Activated CD8-positive, alpha-beta memory T cell treated with anti-CD3 and anti-CD28 coated beads, Interleukin-2, amount 10 ng/mL, durations not matched to agents 7 days and 5 days (primary cell): ENCODE measurements at places on chromosomes 7 and 10.

DNA sequence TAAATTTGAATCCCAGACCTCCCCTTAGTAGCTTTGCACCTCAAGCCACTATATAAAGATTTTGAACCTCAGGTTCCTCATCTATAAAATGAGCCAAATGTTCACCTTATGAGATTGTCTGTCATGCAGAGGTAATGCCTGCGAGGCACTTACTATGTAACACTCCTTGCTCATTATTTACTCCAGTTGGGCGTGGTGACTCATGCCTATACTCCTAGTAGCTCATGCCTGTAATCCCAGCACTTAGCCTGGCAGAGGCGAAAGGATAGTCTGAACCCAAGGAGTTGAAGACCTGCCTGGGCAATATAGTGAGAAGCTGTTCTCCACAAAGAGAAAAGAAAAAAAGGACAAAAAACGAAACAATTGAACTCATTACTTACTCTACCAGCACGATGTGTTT is 82.2 kb downstream of the MDFIC start:
- no peaks in the 10 kb centered on the region for H3K27me3 ChIP-seq
- H3K36me3 ChIP-seq: peaks cover 48% of the 10 kb centered on the region
- no peak for DNase-seq
- no peak overlapping the region for H3K27ac ChIP-seq
- H3K4me1 ChIP-seq: peaks cover 50% of the 10 kb centered on the region

- no peak overlapping the region for H3K27ac ChIP-seq
- DNase-seq: no peak
- H3K27me3 ChIP-seq: no peaks in the 10 kb centered on the region
- no peak overlapping the region for H3K4me3 ChIP-seq
These were observed 152.5 kb upstream of the ZMIZ1 start for GRCh38 chr10:78916227-78916626.

GRCh38 chr10:36390221-36390620 is 735.2 kb upstream of the ANKRD30A start:
- no peak overlapping the region for H3K27ac ChIP-seq
- no peaks in the 10 kb centered on the region for H3K36me3 ChIP-seq
- no peaks in the 10 kb centered on the region for H3K4me1 ChIP-seq
- no peak for DNase-seq
- no peak overlapping the region for H3K4me3 ChIP-seq

DNA sequence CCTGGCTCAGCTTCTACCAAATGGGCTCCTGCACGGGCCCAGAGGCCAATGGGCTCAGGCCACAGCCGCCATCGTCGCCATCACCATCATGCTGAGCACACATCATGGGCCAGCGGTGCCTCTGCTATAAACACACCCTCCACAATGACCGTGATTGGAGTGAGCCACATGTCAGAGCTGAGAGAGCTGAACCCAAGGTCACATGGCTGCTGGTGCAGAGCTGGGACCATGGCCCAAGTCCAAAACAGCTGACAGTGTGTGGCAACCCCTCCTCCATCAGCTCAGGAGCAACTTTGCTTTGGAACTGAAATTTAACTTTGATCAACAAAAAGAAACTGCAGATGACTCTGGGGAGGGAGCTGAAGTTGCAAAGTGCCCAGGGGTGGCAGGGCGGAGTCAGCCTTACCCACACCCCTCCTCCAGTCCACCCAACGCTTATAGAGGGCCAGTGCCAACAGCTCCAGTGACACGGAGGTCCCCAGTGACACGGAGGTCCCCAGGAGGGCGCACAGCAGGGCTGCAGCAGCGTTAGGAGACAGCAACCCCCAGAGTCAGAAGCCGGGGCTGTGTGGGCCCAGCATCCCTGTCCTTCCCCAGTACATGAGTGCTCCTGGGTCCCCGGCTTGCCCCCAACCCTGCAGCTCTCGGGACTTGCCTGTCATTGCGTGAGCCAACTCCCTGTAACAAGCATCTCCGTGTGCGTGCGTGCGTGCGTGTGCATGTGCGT is 249.6 kb downstream of the ELFN1 start:
- peaks cover 19% of the 10 kb centered on the region for H3K27me3 ChIP-seq
- H3K4me1 ChIP-seq: peaks cover 48% of the 10 kb centered on the region

GRCh38 chr10:30454744-30455510 is 20.9 kb downstream of the MAP3K8 start:
- H3K27me3 ChIP-seq: no peaks in the 10 kb centered on the region
- peak overlapping the region; percentile 61 for H3K4me3 ChIP-seq
- H3K36me3 ChIP-seq: peaks cover 69% of the 10 kb centered on the region
- peak overlapping the region; percentile 90 for H3K27ac ChIP-seq
- DNase-seq: no peak

- no peak overlapping the region for H3K4me3 ChIP-seq
- H3K4me1 ChIP-seq: no peaks in the 10 kb centered on the region
- no peaks in the 10 kb centered on the region for H3K27me3 ChIP-seq
- peak; percentile 70 for DNase-seq
These were observed 116.0 kb downstream of the NPTX2 start for GRCh38 chr7:98733036-98733435.

DNA sequence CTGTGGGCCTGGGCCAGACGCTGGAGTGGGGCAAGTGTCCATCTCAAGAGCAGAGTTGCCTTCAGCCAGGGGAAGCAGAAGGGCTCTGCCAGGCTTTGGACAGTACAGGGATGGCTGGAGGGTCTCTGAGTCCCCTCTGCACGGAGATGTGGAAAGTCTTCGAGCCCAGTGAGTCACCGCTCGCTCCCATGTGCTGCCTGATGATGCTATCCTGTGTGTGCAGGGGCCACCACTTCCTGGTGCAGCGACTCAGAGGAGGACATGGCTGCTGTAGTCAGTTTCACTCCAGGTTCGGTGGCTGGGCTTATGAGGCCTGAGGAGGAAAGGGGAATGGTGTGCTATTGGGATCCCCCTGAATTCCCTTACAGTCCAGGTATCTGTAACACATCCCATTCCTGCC is 6.0 kb downstream of the ADCYAP1R1 start:
- no peaks in the 10 kb centered on the region for H3K36me3 ChIP-seq
- DNase-seq: no peak
- no peak overlapping the region for H3K27ac ChIP-seq
- no peak overlapping the region for H3K4me3 ChIP-seq
- peaks cover 19% of the 10 kb centered on the region for H3K27me3 ChIP-seq

- DNase-seq: no peak
- no peaks in the 10 kb centered on the region for H3K36me3 ChIP-seq
- H3K4me3 ChIP-seq: no peak overlapping the region
- no peaks in the 10 kb centered on the region for H3K4me1 ChIP-seq
These were observed 356.0 kb upstream of the MYO3A start for GRCh38 chr10:25578061-25578460.

DNA sequence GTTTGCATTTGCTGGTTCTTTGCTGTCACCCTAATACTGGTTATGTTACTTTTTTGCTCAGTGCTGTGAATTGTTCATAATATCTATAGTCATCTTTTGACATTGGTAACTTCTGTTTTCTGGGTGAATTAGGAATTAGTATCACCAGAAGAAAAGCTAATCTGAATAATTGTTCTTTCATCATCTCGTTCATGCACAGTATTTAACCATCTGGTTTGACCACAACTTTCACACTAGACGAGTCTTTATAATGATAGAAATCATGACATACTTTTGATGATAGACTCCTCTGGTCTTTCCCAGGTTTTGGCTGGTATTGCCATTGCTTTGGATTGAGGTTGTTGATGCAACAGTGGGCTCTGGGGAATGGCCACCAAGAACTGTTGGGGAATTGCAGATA is 25.1 kb downstream of the SGPL1 start:
- H3K36me3 ChIP-seq: peaks cover 38% of the 10 kb centered on the region
- DNase-seq: no peak
